HFFc6 (cell line): ENCODE measurements at places on chromosomes 12 and 14. TPM values are rescaled to one million over a fixed set of nuclear protein-coding genes. Genes with fewer than 3 reads are reported as not detected.

GRCh38 chr12:78725033-78725432 is 139.5 kb upstream of the SYT1 start:
- H3K4me3 ChIP-seq, result no peak overlapping the region
- no peak for DNase-seq
- no peak overlapping the region for H3K27ac ChIP-seq

DNA sequence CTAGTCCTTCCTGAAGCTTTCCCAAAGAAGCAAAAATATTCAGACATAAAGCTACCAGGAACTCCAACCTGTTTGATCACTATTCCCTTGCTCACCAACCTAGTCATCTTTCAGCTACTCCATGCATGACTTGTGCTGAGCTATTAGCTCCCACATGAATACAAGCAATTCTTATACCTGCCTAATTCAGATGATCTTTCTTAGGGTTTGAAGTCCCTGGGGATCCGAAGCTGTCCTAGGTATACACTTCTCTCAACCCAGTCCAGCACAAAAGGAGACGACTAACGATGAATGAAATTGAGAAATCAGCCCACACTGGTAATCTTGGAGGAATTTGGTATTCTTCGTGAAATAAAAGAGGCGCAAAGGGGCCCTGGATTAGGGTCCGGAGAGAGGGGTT is 631 bp upstream of the PTGR2 start:
- H3K27ac ChIP-seq, result peak overlapping the region; percentile 97
- peak overlapping the region; percentile 93 for H3K4me3 ChIP-seq

DNA sequence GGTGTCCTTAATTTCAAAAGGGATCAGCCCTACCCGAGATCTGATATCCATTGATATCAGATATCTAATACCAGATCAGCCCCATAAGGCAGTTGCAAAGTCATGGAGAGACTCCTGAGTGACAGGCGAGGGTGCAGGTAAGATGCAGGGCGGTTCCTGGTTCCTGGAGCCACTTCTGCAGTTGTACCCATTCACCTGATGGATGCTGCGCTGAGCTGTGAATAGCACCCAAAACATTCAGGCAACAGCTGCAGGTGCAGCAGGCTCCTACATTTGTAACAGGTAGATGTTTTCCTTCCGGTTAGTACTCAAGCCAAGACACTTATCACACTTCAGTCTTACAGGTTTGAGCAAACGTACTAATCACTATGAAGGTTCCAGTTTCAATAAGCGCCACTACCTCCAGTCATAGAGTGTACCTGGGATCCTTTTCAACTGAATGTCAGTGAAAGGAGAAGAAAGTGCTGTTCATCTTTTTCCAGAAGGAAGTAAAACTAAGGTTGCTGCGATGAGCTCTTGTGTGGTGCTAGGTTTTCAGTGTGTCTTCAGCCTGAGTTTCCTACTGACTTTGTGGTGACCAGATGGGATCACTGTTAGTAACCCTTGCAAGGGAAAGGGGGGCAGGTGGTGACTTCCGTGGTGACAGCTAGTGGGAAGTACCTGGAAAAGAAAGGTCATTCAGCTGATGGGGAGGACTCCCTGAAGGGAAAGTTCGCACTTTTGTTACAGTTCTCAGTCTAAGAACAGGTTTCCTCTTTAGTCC is 1.9 kb downstream of the ATP6V0A2 start:
- no peak for DNase-seq
- H3K4me1 ChIP-seq, result peaks cover 41% of the 10 kb centered on the region
- no peak overlapping the region for H3K27ac ChIP-seq
- H3K27me3 ChIP-seq, result peaks cover 9% of the 10 kb centered on the region

- no peaks in the 10 kb centered on the region for H3K27me3 ChIP-seq
- H3K4me3 ChIP-seq, result no peak overlapping the region
- H3K27ac ChIP-seq, result no peak overlapping the region
- DNase-seq, result no peak
- H3K4me1 ChIP-seq, result peaks cover 12% of the 10 kb centered on the region
Observed at GRCh38 chr12:74906224-74906623, 303.4 kb downstream of the KCNC2 start.

DNA sequence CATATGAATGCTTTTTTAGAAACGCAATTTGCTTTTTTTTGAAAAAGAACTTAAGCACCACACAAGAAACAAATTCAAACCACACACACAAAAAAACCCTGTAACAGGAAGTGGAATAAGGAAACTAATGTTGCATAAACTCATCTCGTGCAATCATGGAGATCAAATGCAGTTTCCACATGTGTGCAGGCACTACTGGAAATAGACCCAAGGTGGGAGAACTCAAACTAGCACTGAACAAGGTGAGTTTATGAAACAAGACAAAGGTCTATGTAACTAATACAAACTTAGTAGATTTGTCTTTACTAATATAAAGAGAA is 17.5 kb downstream of the NIN start:
- peaks cover 20% of the 10 kb centered on the region for H3K4me1 ChIP-seq
- no peak overlapping the region for H3K4me3 ChIP-seq
- no peaks in the 10 kb centered on the region; the same call in 1 of the 2 replicates for H3K27me3 ChIP-seq
- H3K27ac ChIP-seq, result no peak overlapping the region

DNA sequence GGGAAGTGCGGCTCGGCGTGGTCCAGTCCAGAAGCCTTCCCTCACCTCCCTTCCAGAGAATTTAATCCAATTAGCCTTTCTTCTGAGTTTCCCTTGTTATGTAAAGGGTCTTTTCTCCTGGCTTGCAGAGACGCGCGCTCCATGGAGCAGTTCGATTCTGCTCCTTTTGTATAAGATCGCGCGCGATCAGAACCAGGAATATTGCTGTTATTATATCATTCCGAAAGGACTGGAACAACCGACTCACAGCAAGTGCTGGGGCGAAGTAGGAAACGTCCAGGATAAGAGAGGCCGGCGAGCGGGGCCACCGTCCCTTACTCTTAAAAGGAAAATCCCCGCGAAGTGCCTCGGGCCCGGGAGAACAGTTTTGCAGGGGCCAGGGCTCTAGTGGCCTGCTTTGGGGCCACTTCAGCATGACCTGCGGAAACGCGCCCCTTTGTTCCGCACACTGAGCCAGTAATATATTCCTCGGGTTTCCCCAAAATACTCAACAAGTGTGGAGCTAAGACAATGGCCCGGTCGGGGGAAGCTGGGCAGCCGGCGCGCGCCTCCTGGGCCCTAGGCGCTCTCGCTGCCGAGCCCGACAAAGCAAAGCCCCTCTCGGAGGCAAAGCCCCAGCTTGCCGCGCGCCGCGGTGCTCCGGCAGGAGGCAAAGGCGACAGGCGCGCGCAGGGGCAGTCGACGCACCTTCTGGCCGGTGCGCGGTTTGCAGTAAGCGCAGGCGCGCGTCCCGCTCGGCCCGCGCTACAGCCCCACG is 2.9 kb downstream of the RFX4 start:
- H3K36me3 ChIP-seq, result no peaks in the 10 kb centered on the region
- H3K4me3 ChIP-seq, result no peak overlapping the region
- no peak overlapping the region for H3K27ac ChIP-seq
- H3K4me1 ChIP-seq, result peaks cover 6% of the 10 kb centered on the region; the same call in 1 of the 2 replicates

- DNase-seq, result peak; percentile 57
- peak overlapping the region; percentile 87 for H3K27ac ChIP-seq
- peak overlapping the region; percentile 83 for H3K4me3 ChIP-seq
- H3K27me3 ChIP-seq, result no peaks in the 10 kb centered on the region; the same call in 1 of the 2 replicates
- H3K4me1 ChIP-seq, result peaks cover 36% of the 10 kb centered on the region
Observed at GRCh38 chr12:62347922-62348650, 87.9 kb downstream of the USP15 start.

GRCh38 chr12:46450279-46450748 is 77.7 kb upstream of the SLC38A2 start:
- no peak overlapping the region for H3K4me3 ChIP-seq
- peak overlapping the region; percentile 44 for H3K27ac ChIP-seq
- DNase-seq, result no peak
- H3K4me1 ChIP-seq, result peaks cover 76% of the 10 kb centered on the region
- H3K36me3 ChIP-seq, result peaks cover 24% of the 10 kb centered on the region

- H3K36me3 ChIP-seq, result no peaks in the 10 kb centered on the region
- H3K4me1 ChIP-seq, result peaks cover 17% of the 10 kb centered on the region
- DNase-seq, result no peak
- H3K27me3 ChIP-seq, result peaks cover 2% of the 10 kb centered on the region; the same call in 1 of the 2 replicates
Observed at GRCh38 chr14:74988993-74989392, 13.7 kb upstream of the EIF2B2 start.

- H3K4me3 ChIP-seq, result no peak overlapping the region
- peaks cover 20% of the 10 kb centered on the region for H3K27me3 ChIP-seq
- H3K27ac ChIP-seq, result no peak overlapping the region
Observed at GRCh38 chr14:76654573-76655108, 106.6 kb upstream of the VASH1 start.

DNA sequence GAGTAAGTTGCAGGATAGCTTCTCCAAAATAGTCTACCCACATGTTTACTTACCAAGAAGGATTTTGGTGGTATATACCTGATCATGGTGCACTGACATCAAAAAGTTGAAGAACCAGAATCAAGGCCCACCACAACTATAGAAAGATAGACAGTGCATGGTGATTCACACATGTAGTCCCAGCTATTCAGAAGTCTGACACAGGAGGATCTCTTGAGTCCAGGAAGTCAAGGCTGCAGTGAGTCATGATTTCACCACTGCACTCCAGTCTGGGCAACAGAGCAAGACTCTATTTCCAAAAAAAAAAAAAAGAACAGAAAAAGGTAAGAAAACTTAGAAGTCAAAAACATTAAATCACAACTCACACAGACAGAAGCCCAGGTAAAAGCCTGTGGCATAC is 422.2 kb upstream of the FOXG1 start:
- no peak overlapping the region for H3K27ac ChIP-seq
- DNase-seq, result no peak
- no peaks in the 10 kb centered on the region for H3K27me3 ChIP-seq
- no peaks in the 10 kb centered on the region for H3K4me1 ChIP-seq
- no peak overlapping the region for H3K4me3 ChIP-seq

DNA sequence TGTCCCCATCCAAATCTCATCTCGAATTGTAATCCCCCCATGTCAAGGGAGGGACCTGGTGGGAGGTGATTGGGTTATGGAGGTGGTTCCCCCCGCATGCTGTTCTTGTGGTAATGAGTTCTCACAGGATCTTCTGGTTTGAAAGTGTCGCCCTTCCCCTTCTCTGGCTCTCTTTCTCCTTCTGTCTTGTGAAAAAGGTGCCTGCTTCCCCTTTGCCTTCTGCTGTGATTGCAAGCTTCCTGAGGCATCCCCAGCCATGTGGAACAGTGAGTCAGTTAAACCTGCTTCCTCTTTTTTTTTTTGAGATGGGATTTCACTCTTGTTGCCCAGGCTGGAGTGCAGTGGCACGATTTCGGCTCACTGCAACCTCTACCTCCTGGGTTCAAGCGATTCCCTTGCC is 104.0 kb downstream of the CCDC91 start:
- H3K4me3 ChIP-seq, result no peak overlapping the region
- peaks cover 12% of the 10 kb centered on the region for H3K36me3 ChIP-seq
- no peak overlapping the region for H3K27ac ChIP-seq
- no peak for DNase-seq

DNA sequence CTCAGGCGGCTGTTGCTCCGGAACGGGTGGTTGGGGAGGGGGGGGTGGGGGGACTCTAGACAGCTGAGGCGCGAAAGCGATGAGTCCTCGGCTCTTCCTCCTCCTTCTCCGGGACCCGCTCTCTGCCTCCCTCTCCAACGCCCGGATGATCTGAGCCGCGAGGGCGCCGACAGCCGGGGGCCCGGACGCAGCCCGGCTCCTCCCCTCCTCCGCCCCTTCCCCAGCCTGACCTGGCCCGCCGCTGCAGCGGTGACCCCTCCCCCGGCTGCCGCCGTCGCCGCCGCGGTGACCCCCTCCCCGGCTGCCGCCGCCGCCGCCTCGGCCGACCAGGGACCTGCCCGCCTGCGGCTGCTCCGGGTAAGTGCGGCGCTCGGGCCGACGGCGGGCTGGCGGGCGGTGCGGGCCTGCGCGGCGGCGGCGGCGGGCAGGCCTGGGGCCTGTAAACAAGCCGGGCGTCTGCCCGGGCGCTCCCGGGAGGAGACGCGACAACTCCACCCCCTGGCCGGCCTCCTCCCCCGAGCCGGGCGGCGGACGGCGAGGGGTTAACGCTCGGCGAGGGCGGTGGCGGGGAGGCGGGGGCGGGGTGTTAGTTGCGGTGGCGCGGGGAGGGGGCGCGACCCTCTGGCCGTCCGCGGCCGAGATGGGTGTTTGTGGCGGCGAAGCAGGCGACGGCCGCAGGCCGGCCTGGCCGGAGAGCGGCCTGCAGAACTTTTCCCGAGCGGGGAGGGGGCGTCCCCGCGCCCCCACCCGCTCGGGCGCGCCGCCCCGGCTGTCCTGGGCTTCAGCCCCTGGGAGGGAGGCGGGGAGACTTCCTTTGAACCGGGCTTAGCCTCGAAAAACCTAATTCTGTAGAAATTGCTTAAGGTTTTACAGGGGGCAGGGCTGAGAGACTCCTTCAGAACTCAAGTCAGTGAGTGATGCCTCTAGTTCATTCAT is 568 bp downstream of the PPM1A start:
- peaks cover 2% of the 10 kb centered on the region; the same call in 1 of the 2 replicates for H3K27me3 ChIP-seq
- peak overlapping the region; percentile 77 for H3K27ac ChIP-seq
- H3K4me1 ChIP-seq, result peaks cover 51% of the 10 kb centered on the region

DNA sequence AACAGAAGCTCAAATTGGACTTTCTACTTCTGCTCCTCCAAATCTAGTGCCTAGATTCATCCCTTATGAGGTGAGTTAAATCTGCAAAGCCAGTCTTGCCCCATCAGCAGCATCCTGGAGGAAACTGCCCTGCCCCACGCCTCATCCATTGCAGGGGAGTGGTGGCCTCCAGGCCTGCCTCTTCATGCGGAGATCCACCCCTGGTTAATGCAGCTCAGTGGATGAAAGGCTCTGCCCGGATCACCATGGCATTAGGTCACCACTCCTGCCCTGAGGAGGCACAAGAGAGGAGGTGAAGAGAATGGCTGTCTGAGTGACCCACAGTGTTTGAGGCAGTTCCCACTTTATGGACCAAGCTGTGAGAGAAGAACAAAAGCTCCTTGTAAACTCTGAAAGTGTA is 218.1 kb downstream of the C12orf75 start:
- no peak overlapping the region for H3K27ac ChIP-seq
- H3K4me1 ChIP-seq, result peaks cover 7% of the 10 kb centered on the region; the same call in 1 of the 2 replicates
- H3K27me3 ChIP-seq, result no peaks in the 10 kb centered on the region; the same call in 1 of the 2 replicates
- H3K36me3 ChIP-seq, result peaks cover 6% of the 10 kb centered on the region

- no peak for DNase-seq
- H3K27ac ChIP-seq, result peak overlapping the region; percentile 6; the same call in 1 of the 2 replicates
- H3K36me3 ChIP-seq, result no peaks in the 10 kb centered on the region; the same call in 1 of the 2 replicates
- no peak overlapping the region for H3K4me3 ChIP-seq
- H3K4me1 ChIP-seq, result peaks cover 68% of the 10 kb centered on the region
Observed at GRCh38 chr12:62716866-62717525, 218.0 kb downstream of the PPM1H start.

- no peak overlapping the region for H3K27ac ChIP-seq
- no peaks in the 10 kb centered on the region; the same call in none of the 2 replicates for H3K27me3 ChIP-seq
- no peak overlapping the region for H3K4me3 ChIP-seq
- no peaks in the 10 kb centered on the region for H3K36me3 ChIP-seq
- DNase-seq, result no peak
Observed at GRCh38 chr12:101468948-101469347, 6.2 kb upstream of the SPIC start.

TAMALIN gene
- 0.50 to 1.5 TPM in 2 of 3 replicates, not detected in the other for total RNA-seq

AICDA gene
- total RNA-seq, result not detected in 3 replicates

BORCS5 gene
- total RNA-seq, result 8.7 to 12.8 TPM (median 11.4 TPM) in 3 replicates

SERPINA5 gene
- not detected in 3 replicates for total RNA-seq

EML1 gene
- 12.1 to 24.3 TPM (median 16.3 TPM) in 3 replicates for total RNA-seq

TROAP gene
- 14.1 to 35.5 TPM (median 24.1 TPM) in 3 replicates for total RNA-seq

SDR39U1 gene
- total RNA-seq, result 27.5 and 29.6 TPM in 2 replicates

TGFB3 gene
- total RNA-seq, result 3.8 to 10.0 TPM (median 4.7 TPM) in 3 replicates

TAS2R31 gene
- 0.39 to 0.97 TPM (median 0.53 TPM) in 3 replicates for total RNA-seq

KCNC2 gene
- total RNA-seq, result not detected in 3 replicates

TPPP2 gene
- total RNA-seq, result not detected in 3 replicates

RTL1 gene
- not detected in 3 replicates for total RNA-seq
